Caco-2 (cell line): ENCODE measurements at places on chromosomes 2 and 18.

GRCh38 chr2:240473211-240473610 lies 37.7 kb downstream of the GPC1 start:
- DNase-seq, result no peak

- DNase-seq, result peak; percentile 29
These were observed 10.8 kb upstream of the ALPP start for GRCh38 chr2:232367591-232368233.

DNA sequence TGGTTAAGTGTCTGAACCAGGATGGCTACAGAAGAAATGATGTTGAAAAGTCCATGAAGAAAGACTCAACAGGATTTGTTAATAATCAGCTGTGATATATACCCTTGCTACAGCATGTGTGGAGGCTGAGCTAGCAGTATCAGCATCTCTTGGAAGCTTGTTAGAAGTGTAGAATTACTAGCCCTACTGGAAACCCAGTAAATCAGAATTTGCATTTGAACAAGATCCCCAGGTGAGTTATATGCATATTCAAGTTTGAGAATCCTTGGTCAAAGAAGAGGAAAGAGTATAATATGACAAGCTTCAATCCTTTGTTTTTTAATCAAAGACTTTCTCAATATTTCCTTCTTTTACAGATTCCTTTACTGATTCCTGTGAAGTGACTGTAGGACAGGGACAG lies 109.0 kb upstream of the KCNJ3 start:
- DNase-seq, result no peak

GRCh38 chr2:206920951-206921350 lies 18.4 kb upstream of the CPO start:
- DNase-seq, result no peak

DNA sequence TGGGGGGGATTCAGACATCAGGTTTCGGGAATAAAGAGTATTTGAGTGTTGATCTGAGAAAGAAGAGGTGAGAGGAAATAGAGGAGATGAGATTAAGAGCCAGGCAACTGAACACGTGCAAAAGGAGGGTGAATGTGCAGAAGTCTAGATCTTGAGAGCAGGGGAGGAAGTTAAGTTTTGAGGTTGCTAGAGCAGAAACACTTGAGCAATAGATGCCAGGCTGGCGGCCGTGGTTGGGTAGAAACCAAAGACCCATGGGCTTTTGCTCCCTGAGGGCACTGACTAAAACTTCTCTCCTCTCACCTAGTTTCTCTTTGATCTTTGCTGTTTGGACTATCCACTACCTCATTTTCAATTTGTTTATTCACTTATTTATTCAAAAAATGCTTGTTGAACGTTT lies 116.0 kb downstream of the CDC42EP3 start:
- DNase-seq, result no peak

GRCh38 chr2:121969166-121969565 lies 213.7 kb downstream of the TSN start:
- DNase-seq, result no peak

GRCh38 chr2:106165029-106165428 lies 29.1 kb downstream of the UXS1 start:
- no peak for DNase-seq

DNA sequence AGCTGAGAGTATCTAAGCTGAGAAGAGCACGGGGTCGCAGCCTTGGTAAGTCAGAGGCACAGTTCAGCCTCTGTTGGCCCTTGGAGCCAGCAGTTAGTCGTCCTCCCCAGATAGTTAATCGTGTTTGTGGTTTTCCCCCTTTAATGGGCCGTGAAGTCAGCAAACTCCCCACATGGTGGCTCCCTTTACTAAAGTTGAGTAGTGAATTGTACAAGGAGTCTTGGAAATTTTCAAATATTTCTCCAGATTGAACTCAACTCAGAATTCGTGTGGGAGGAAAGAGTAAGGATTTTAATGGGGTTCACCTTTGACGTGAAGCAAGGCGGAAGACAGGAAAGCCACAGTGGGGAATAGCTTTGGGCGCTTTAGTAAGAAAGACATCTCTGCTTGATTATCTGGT lies 2.4 kb upstream of the ADCYAP1 start:
- peak; percentile 24 for DNase-seq

DNA sequence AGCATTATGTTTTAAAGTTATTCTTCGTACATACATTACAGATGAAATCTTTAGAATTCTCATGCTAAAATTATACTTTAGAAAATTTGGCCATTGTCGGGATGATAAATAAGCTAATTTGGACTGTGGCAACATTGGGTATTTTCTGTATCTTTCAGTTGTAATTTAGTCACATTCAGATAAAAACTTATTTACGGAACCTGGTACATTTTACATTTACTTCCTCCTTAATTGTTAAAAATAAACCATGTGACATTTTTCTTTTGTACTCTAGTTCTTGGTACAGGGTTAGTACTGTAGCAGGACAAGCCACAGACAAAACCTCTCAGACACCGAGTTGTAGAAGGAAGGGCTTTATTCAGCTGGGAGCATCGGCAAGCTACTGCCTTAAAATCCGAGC lies 4.2 kb downstream of the CNDP2 start:
- DNase-seq, result no peak

GRCh38 chr2:121748202-121748601 lies 7.2 kb upstream of the TSN start:
- no peak for DNase-seq

GRCh38 chr2:105294844-105295481 lies 34.6 kb downstream of the TGFBRAP1 start:
- peak; percentile 63 for DNase-seq

- no peak for DNase-seq
These were observed 229.8 kb downstream of the PIK3C3 start for GRCh38 chr18:42184685-42185477.

GRCh38 chr18:48655508-48655907 lies 116.7 kb downstream of the CTIF start:
- DNase-seq, result no peak

GRCh38 chr2:173187941-173188788 lies 112.5 kb downstream of the MAP3K20 start:
- no peak for DNase-seq

DNA sequence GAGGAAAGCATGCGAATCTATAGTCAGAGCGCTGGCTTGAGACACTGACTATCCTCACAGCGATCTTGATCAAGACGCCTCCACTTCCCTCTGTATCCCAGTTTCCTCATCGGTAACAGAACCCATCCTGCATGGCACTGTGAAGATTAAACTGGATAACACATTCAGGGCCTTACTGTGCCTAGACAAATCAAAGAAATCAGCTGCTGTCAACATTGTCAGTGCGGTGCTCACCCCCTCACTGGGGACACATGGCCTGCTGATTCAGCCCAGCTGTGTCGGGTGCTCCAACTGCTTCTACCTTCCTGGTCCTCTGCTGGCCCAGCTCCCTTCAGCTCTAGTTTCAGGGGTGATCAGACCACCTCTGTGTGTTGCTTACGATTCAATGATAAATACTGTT lies 268.6 kb upstream of the AGAP1 start:
- DNase-seq, result no peak

GRCh38 chr2:226999661-227000060 lies 163.8 kb downstream of the RHBDD1 start:
- no peak for DNase-seq

DNA sequence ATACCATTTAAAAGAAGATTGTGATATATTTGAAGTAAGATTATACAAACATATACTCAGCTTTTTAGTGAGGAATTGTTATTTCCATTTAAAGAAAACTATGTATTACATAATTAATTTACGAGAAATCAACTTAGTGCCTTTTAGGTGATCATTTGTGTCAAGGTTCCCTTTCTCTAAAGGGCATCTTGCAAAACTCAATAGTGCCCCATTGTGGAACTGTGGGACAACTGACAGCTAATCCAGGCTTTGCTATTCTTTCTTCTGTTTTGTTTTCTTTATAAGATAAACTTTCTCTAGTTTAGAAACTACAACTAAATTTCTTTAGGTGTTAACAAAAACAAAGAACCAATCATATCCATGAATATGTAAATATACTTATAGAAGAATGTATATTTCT lies 24.3 kb upstream of the VIT start:
- DNase-seq, result no peak

GRCh38 chr2:179636995-179637394 lies 224.4 kb downstream of the ZNF385B start:
- DNase-seq, result no peak

- no peak for DNase-seq
These were observed 143.9 kb downstream of the MYT1L start for GRCh38 chr2:2187196-2187595.

DNA sequence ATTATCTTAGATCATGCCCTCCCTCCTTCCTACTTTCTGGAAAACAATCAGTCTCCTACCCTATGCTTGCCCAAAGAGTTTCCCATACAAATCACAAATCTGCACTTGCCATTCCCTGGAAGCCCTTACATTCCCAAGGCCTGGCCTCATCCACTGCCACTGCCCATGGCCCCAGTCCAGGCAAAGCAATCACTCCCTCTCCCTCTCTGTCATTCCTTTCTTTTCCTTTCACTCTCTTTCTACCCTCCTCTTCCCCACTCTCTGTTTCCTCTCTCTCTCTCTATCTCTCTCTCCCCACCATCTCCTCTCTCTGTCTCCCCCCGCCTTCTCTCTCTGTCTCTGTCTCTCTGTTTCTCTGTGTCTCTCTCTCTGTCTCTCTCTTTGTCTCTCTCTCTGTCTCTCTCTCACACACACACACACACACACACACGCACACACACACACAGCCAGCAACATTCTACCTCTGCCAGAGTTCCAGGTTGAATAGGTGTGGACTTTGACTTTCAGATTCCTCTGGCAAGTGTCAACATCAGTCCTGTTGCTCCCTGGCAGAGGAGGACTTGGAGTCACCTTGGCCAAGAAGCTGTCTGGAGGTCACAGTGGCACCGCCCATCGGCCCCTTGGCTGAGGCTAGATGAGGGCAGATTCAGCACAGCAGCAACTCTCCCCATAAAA lies 43.7 kb upstream of the NAT8 start:
- peak; percentile 62 for DNase-seq

DNA sequence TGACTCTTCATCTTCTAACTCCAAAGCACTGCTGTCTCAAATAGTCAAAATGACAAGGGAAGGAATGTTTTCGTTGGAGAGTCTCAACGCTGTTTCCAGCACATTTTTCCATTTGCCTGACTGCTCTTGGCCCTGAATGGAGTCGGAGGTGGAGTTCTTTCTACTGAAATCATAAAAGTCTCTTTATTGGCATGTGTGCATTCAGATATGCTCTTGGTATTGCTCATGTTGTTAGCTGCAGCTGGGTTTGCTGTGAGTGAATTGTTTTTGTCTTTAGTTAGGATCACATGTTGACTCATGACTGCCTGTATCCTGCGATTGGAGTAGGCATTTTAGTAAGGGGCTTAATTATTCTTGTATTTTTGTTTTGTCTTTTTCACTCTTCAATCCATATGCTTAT lies 16.8 kb downstream of the TMEM17 start:
- no peak for DNase-seq

DNA sequence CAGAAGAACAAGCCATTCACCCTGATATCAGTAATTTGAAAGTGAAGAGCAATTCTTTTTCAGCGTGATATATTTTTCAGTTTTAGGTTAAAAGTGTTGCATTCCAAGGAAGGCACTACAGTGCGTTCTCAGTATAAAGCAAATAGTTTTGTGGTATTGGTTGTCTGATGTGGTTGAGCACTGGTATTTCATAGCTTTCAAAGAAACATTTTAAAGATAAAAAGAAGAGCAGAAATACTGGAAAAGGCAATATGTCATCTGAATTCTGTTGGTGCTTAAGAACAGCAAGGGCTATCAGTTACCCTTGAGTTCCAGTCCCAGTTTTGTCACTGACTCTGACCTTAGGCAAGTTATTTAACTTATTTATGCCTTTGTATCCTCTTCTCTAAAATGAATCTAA lies 191.6 kb downstream of the BABAM2 start:
- DNase-seq, result no peak

DNA sequence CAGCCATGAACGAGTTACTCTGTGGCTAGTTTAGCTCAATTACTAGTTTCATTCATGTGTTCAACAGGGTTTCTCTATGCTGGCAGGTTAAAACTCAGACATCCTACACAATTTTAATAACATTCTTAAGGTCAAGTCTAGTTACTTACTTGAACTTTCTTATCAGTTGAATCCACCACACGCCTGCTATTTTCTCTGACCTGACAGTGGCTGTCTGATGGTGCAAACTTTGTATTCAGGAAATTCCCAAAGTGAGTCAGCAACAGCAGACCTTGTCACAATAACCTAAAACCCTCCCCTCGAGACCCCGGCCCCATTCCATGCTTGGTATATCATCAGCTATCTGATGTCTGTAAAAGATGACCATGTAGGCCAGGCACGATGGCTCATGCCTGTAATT lies 20.8 kb upstream of the CIDEA start:
- DNase-seq, result no peak

DNA sequence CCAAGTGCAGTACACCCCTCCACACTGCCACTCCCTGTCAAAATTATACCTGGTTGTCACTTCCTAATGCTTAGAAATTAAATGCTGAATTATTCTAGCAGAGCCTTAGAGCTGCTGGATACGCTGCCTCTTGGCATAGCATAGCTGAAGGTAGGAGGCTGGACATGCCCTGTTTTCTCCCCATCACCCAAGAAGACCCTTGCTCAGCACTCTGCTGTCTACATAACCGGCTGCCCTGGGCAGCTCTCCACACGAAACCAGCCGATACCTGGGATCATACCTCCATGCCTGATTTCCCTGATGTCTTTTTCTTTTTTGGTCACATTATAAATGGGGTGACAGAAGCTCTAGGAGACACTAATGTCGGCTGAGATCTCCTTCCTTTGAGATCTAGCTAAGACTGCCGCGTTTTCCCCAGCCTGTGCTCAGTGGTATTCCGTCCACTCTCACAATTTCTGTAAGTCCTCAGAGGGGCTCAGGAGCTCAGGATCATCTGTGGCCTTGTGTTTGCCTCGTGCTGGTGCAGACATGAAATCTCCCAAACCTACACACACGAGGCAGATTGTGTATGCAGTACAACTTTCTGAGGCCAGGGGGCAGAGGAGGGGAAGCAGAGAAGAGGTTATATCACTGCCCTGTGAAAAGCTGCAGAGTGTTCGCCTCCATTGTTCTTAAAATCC lies 13.5 kb upstream of the ZAP70 start:
- DNase-seq, result peak; percentile 69

DNA sequence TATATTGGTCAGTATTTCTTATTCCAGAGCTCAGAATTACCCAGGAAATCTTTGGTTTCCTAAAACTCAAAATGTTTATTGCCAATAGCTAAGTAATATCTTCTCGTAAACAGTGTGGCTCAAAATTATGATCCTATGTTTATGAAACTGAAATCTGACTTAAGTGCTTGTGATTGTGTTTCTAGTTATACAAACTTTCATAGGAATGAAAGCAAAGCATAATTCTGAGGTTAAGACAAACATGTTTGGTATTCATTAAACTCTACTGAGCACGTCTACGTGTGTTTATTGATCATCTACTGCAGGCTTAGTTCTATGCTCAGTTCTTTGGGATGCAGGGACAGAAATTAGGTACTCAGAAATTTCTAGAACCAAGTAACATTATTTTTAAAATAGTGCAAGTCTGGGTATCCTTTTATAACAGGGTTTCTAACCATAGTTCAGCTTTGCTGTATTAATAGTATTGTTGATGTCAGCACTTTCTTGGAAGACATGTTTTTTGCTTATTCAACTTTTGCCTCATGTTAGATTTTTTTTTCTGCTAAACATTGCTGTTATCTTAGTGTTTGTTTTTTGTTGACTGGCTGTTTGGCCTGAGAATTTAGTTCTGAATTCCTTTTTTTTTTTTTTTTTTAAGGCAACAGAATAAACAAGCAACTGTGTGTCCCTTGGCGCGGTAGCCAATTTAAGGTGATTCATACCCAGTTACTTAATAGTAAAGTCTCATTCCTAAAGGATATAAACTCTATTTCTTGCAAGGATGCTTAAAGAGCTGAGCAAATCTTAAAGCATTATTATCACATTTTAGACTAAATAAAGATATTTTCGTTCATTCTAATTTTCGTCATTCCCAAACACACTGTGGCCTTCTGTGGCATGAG lies 31.3 kb downstream of the PTPRM start:
- DNase-seq, result no peak
